Nasal cavity respiratory epithelium epithelial cell of viscerocranial mucosa (primary cell): ENCODE measurements at places on chromosomes 13 and 19. TPM values are rescaled to one million over a fixed set of nuclear protein-coding genes. Genes with fewer than 3 reads are reported as not detected.

GIPC3 gene
- total RNA-seq: not detected in 2 replicates

PLIN5 gene
- 0.07 TPM in 1 of 2 replicates, not detected in the other for total RNA-seq

ZNF626 gene
- 17.1 and 21.4 TPM in 2 replicates for total RNA-seq

S1PR5 gene
- total RNA-seq: 4.4 and 19.5 TPM in 2 replicates

ZNF100 gene
- total RNA-seq: 1.0 and 4.2 TPM in 2 replicates

NLRP9 gene
- not detected in 2 replicates for total RNA-seq

OR7D2 gene
- not detected in 2 replicates for total RNA-seq

PSG6 gene
- not detected in 2 replicates for total RNA-seq

ZNF566 gene
- 5.5 and 12.9 TPM in 2 replicates for total RNA-seq

TEX101 gene
- not detected in 2 replicates for total RNA-seq

CGB3 gene
- not detected in 2 replicates for total RNA-seq

ATCAY gene
- not detected in 2 replicates for total RNA-seq

CALR3 gene
- under 0.01 and 0.07 TPM in 2 replicates for total RNA-seq

SIAH3 gene
- under 0.01 TPM in 1 of 2 replicates, not detected in the other for total RNA-seq

ZNF497 gene
- total RNA-seq: 1.0 and 2.7 TPM in 2 replicates

SCN1B gene
- total RNA-seq: under 0.01 and 0.64 TPM in 2 replicates

SSC5D gene
- 0.36 TPM in 1 of 2 replicates, not detected in the other for total RNA-seq

CPAMD8 gene
- 0.34 and 2.6 TPM in 2 replicates for total RNA-seq

FFAR2 gene
- not detected in 2 replicates for total RNA-seq

PLK5 gene
- not detected in 2 replicates for total RNA-seq

CCDC194 gene
- 0.07 TPM in 1 of 2 replicates, not detected in the other for total RNA-seq

PVR gene
- 158 and 166 TPM in 2 replicates for total RNA-seq

DAND5 gene
- 0.07 TPM in 1 of 2 replicates, not detected in the other for total RNA-seq

FAM216B gene
- total RNA-seq: not detected in 2 replicates

ARHGEF18 gene
- 58.1 and 102 TPM in 2 replicates for total RNA-seq

PSG1 gene
- total RNA-seq: not detected in 2 replicates

SRRM5 gene
- total RNA-seq: 0.07 TPM in 1 of 2 replicates, not detected in the other

ADM5 gene
- total RNA-seq: under 0.01 and 0.78 TPM in 2 replicates

NTF4 gene
- total RNA-seq: 4.9 and 5.5 TPM in 2 replicates
